NCI-H2171 treated with DMSO at 0.1 percent for 48 hours (cell line): ENCODE measurements at places on chromosomes 11 and 22.

GRCh38 chr11:96875712-96876111 lies 485.9 kb downstream of the JRKL start:
- DNase-seq, result peak; percentile 59

DNA sequence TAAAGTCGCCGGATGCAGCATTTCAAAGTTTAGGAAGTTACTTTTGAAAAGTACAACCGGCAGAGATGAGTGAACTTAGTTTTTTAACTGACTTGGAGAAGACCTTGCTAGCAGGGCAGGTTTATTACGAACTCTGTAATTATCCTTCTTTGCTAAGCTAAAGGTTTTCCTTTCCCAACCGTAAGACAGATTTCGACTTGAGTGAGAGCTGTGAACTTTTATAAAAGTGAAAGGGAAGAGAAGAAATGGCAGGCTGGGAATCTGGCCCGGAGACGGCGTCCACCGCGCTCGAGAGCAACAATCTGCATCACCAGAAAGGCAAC lies 659 bp upstream of the TEAD1 start:
- DNase-seq, result no peak

DNA sequence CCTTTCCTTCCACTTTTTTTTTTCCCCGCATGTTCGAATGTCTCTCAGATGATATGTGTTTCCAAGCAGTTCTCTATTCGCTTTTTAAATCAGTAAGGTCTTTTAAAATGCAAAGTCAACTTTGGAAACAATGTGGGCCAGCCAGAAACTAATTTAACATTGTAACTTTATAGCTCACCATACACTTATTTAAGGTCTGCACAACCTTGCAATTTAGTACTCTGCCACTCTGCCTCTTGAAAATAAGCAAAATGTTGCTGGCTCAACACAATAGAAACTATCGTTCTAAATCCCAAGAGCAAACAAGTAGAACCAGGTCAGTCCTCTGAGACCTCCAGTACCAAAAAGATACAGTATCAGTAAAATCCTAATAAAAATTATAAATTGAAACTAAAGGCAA lies 109.0 kb downstream of the SIK3 start:
- no peak for DNase-seq

- no peak for DNase-seq
Measured at GRCh38 chr11:132080127-132080526, 709.7 kb downstream of the NTM start.

DNA sequence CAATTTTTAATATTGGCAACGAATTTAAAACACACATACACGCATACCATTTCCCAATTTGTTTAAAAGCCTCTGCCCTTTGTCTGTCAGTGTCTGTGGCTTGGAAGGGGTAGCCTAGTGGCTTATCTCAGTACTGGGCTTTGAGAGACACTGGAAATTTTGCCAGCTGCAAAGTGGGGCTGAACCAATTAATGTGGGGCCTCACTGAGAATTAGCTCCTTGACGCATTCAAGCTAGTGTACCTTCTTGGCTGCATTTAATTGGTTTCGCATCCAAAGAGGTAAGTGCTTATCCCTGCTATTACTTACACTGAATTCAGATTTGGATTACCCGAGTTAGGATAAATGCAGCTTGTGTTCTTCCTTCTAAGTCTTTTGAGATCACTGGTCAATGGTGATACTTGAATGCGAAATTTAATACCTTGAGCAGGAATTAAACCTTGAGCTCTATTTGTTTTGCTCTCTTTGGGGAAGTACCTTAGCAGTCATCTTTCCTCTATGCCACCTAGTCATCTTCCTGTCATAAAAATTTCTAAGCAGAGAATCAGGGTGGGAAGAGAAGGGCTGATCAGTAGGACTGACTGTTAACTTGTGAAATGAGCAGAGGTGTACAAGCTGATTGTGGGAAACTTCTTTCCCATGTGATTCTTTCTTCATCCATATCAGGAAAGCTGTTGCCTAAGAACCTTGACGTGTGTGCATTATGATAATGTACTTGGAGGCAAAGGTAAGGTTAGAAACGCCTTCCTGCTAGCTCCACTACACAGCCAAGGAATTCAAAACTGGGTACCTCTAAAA lies 187.7 kb upstream of the E2F8 start:
- DNase-seq, result no peak

DNA sequence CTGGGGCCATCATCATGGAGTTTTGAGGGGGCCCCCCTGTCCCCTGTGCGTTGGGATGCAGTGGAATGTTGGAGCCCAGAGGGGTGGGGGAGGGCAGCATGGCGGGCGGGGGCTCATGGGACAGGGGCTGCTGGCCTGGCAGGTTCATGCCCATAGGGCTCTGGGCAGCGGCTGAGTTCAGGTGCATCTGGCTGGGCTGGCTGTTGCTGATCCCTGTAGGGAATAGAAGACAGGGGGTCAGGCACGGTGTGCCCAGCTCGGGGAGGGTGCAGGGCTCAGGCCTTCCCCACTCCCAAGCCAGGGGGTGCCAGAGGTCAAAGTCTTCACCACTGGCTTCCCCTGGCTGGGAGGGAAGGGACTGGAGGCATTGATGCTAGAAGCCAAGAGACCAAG lies 15.6 kb downstream of the CXCR5 start:
- DNase-seq, result no peak

DNA sequence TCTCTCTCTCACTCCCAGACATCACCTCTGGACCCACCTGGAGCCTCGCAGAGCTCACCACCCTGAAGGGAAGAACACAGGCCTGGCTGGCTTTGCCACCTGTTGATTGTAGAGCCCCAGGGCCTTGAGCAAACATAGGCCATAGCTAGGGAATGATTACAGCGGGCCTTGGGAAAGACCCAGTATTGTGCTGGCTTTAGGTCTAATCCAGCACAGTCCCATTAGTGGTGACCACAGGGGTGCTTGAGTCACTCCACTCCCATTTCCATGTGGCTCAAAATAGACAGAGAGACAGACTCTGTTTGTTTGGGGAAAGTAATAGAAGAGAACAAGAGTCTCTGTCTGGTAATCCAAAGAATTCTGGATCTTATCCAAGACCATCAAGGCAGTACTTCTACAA lies 42.7 kb upstream of the FAM181B start:
- DNase-seq, result no peak

- DNase-seq, result no peak
Measured at GRCh38 chr11:11416917-11417316, 63.9 kb upstream of the CSNK2A3 start.

DNA sequence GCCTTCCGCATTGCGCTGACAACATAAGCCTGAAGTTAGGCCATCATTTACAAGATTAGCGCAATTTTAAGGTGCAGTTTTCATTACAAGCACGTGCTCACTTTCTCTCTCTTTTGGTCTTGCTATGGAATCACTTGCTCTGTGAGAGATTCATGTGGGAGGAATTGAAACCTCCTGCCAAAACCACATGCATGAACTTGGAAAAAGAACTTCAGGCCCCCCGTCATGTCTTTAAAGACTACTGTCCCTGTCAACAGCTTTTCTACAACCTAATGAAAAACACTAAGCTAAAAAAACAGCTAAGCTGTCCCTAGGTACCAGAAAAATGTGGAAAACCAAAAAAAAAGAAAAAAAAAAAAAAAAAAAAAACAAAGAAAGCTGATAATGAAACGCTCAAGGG lies 1707.6 kb upstream of the RAG2 start:
- DNase-seq, result no peak

DNA sequence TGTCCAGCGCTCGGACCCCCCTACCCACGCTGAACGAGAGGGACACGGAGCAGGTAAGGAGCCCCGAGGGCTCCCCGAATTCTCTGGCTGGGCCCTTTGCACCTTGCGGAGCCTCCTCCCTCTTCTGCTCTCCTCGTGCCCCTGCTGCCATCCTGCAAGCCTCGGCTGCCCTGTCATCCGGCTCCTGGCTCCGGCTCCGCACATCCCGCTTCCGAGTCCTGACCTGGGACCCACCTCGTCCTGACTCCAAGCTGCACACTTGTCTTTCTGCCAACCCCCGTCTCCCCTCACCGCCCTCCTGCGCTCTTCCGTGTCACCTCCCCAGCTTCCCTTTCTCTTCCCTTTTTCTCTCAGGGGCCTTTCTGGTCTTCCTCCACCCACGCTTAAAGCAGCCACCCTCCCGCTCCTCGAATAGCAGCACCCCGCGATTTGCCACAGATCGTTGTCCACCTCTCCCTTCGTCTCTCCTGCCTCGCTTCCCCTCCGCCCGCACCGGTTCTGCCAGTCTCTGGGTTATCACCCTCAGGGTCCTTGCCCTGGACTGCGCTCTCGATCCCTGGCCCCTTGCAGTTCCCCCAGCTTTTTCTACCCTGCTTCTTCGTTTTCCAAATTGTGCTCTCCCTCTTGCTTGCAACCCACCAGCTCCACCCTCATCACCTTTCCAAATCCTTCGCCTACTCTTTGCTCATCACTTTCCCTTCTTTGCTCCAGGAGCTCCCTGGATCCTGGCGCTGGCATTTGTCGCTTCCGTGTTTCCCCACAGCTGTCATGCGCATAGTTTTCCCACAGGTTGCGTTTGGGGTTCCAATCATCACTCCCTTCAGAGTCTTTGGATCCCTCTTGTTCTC lies 822 bp downstream of the MARK2 start:
- peak; percentile 62 for DNase-seq

DNA sequence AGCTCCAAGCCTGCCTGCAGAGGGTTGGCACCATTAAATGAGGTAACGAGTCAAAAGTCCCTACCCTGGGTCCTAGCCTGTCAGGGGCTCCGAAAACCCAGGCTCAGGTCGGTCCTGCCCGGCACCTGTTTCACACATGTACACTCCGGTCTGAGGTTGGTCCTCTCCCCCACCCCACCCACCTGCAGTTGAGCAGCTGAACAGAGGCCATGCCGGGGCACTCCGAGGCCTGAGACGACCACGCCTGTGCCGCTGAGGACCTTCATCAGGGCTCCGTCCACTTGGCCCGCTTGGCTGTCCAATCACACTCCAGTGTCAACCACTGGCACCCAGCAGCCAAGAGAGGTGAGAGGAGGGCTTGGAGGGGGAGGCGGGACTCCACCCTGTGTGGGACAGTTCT lies 1.6 kb downstream of the TSSC4 start:
- no peak for DNase-seq

DNA sequence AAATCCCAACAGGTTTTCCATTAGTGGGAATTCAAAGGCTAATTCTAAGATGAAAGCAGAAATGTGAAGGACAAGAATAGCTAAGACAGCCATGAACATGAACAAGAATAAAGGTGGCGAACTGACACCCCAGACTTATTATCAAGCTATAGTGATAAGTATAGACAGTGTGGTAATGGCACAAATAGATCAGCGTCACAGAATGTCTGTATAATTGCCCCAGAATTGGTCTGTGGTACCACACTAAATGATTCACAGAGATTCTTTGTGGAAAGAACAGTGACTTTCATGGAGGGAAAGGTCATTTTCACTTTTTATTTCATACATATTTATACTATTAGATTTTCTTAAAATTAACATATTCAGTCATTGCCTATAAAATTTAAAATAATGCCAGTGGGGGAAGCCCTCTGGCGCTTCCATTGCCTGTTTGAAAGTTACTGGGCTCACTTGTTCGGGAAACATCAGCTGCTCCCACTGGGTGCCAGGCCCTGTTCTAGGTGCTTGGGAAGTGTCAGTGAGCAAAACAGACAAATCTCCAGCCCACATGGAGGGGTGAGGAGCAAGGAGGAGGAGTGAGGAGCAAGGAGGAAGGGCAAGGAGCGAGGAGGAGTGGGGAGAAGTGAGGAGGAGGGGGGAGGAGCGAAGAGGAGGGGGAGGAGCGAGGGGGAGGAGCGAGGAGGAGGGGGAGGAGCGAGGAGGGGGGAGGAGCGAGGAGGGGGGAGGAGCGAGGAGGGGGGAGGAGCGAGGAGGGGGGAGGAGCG lies 11.3 kb upstream of the NLRP6 start:
- DNase-seq, result no peak

- peak; percentile 24 for DNase-seq
Measured at GRCh38 chr11:37946155-37946766, 1348.2 kb upstream of the RAG2 start.

DNA sequence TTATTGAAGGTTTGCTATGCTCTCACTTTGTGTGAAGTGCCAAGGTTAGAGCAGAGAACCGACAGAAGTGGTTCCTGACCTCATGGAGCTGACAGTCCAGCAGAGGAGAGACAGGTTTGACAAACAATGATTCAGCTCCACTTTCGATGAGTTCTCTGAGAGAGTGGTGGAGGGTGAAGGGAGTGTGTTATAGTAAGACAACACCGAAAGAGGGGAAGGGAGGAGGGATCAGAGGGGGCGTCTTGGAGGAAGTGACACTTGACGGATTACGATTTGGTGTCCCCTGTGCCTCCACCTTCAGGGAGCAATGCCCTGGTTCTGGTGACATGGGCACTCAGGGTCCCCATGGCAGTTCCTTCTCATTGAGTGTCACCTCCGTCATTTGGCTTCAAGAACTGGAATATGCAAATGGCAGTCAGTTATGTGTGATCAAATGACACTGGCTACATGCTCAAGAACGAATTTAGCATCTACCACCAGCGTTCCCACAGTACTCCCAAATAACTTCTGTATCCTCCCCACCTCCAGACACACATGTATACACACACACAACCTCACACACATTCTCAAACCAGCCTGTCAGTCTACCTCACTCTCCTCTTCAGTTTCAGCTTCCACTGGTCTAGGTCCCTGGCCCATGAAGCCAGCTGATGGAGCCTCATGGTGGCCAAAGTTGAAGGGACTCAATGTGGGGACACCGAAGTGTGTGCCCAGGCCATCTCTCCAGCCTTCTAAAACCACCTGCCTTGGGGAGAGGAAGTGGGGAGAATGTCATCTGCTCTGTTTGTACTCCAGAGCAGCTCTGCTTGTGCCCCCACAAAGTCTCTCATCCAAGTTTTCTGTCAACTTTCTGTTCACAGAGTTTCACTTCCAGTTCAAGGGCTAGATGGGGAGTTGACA lies 31.4 kb upstream of the NUP160 start:
- DNase-seq, result no peak

DNA sequence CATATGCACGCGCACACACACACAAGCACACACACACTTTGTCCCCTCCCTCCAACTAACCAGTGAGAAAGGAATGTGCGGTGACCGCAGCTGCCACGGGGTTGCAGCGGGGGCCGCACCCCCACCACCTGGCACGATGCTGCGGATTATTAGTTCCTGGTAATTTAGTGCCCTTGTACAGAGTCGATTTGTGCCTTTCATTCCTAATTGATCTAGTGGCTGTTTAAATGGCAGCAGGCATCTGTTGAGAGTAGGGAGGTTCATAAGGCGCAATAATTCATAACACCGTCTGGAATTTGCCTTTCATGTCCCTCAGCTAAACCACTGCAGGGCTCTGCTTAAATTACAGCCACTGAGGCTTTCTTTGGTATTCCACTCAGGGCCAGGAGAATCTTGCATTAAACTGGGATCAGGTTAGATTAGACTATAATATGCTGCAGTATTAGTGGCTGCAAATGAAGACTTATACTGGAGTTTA lies 113.7 kb downstream of the FEZ1 start:
- DNase-seq, result peak; percentile 62

GRCh38 chr11:44179173-44179572 lies 83.7 kb downstream of the EXT2 start:
- DNase-seq, result no peak

GRCh38 chr11:9040410-9040809 lies 36.6 kb upstream of the NRIP3 start:
- no peak for DNase-seq

- DNase-seq, result peak; percentile 5
Measured at GRCh38 chr11:110908401-110909105, 196.3 kb upstream of the ARHGAP20 start.

- no peak for DNase-seq
Measured at GRCh38 chr11:45414088-45414487, 127.9 kb upstream of the SYT13 start.

GRCh38 chr11:64139049-64139448 lies 26.9 kb downstream of the MACROD1 start:
- DNase-seq, result no peak
